Left ventricle myocardium inferior (tissue), 1 donor: ENCODE measurements at places on chromosomes 7 and 10.

GRCh38 chr7:84336303-84336702 lies 141.7 kb upstream of the SEMA3A start:
- DNase-seq, result no peak

GRCh38 chr7:129958643-129959470 lies 6.1 kb upstream of the UBE2H start:
- peak; percentile 25 for DNase-seq

GRCh38 chr7:83579740-83580139 lies 69.2 kb downstream of the SEMA3E start:
- DNase-seq, result no peak

- no peak for DNase-seq
Measured at GRCh38 chr7:88071994-88072714, 138.1 kb downstream of the ADAM22 start.

- DNase-seq, result no peak
Measured at GRCh38 chr10:124977648-124978375, 35.9 kb downstream of the ZRANB1 start.

GRCh38 chr7:48741545-48741944 lies 182.8 kb upstream of the CDC14C start:
- DNase-seq, result no peak

- DNase-seq, result no peak
Measured at GRCh38 chr7:144468990-144469732, 65.7 kb upstream of the NOBOX start.

- DNase-seq, result peak; percentile 59
Measured at GRCh38 chr10:5949009-5949759, 28.2 kb downstream of the IL15RA start.

GRCh38 chr7:117572856-117573620 lies 93.2 kb downstream of the CFTR start:
- DNase-seq, result no peak

- no peak for DNase-seq
Measured at GRCh38 chr10:72567889-72568640, 57.8 kb downstream of the MICU1 start.
